ENCODE measurements at places on chromosomes 2 and 18.

DNA sequence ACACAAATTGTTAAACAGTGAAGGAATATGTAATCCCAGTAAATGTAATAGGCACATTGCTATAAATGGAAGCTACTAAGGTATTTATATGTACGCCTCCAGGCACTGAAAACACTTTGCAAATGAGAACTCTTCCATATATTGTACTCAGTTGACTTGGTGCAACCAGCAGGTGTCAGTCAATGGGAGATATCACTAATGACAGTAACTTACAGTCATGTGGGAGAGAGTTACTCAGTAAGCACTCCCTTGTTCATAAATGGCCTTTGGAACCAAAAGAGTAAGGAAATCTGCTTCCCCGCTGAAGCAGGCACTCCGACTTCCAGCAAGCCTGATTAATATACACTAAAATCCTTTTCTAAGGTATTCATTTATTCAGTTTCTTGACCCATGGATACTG, 5.9 kb downstream of the MDH1 start:
- no peak for DNase-seq
- H3K4me1 ChIP-seq, result peaks cover 22% of the 10 kb centered on the region
- no peak overlapping the region for H3K4me3 ChIP-seq
- no peak overlapping the region for H3K27ac ChIP-seq
- no peaks in the 10 kb centered on the region for H3K27me3 ChIP-seq

GRCh38 chr2:3729055-3729448, 25.7 kb downstream of the DCDC2C start:
- DNase-seq, result no peak
- H3K4me1 ChIP-seq, result no peaks in the 10 kb centered on the region
- H3K27me3 ChIP-seq, result peaks cover 7% of the 10 kb centered on the region

DNA sequence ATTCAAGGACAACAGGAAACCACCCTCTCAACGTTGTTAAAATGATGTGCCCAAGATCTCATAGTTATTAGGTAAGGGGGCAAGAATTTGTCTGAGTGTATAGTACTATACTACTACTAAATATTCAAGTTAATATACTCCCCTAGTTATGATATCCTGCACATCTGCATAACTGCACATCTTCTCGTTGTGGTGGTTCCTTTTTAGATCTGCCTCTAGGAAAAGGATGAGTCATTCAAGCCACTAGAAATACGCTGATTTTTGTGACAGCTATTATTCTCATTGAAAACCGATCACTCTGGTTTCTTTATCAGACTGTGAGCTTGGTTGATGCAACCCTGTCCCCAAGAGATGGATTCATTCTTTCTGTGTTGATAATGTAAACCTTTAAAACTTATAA, 1067.0 kb upstream of the FANCL start:
- H3K4me3 ChIP-seq, result no peak overlapping the region
- no peak for DNase-seq
- no peaks in the 10 kb centered on the region for H3K27me3 ChIP-seq

DNA sequence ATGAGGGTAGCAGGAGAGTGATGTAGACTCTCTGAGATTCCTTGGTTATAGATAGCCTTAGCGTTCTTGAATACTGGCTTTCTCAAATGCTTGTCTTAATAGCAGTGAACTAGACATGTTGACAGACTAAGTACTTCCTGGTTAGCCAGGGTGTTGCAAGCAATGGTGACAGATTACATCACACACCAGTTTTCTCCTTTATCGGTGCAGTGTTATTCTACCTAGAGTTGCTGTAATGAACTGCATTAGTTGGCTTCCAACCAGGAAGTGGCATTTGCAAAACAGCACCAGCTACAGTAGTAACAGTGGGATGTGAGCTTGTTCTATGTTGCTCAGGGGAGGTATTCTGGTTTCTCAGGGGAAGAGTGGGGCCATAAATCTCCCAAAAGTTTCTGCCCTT, 582.2 kb upstream of the DDX18 start:
- DNase-seq, result no peak
- no peaks in the 10 kb centered on the region for H3K27me3 ChIP-seq
- H3K36me3 ChIP-seq, result no peaks in the 10 kb centered on the region
- no peaks in the 10 kb centered on the region for H3K4me1 ChIP-seq
- H3K4me3 ChIP-seq, result no peak overlapping the region
- H3K27ac ChIP-seq, result no peak overlapping the region

DNA sequence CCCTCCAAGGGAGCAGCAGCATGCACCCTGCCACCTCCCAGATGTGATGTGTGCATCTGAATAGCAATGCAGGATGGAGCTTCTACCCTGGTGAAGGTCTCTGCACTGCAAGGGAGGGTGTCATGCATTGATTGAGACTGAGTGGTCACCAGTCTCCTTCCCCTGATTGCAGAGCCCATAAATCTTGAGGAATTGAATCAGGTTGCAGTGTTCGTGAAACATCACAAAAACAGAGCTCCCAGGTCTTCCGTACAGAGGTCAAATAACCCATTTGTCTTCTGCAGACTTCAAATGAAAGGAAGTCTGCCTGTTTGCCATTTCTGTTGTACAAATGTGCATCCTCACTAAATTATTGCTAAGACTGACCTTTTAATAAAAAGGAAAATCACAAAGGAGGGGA, 136.8 kb downstream of the WDSUB1 start:
- DNase-seq, result no peak
- H3K36me3 ChIP-seq, result no peaks in the 10 kb centered on the region
- H3K27me3 ChIP-seq, result peaks cover 3% of the 10 kb centered on the region
- H3K4me1 ChIP-seq, result peaks cover 40% of the 10 kb centered on the region

DNA sequence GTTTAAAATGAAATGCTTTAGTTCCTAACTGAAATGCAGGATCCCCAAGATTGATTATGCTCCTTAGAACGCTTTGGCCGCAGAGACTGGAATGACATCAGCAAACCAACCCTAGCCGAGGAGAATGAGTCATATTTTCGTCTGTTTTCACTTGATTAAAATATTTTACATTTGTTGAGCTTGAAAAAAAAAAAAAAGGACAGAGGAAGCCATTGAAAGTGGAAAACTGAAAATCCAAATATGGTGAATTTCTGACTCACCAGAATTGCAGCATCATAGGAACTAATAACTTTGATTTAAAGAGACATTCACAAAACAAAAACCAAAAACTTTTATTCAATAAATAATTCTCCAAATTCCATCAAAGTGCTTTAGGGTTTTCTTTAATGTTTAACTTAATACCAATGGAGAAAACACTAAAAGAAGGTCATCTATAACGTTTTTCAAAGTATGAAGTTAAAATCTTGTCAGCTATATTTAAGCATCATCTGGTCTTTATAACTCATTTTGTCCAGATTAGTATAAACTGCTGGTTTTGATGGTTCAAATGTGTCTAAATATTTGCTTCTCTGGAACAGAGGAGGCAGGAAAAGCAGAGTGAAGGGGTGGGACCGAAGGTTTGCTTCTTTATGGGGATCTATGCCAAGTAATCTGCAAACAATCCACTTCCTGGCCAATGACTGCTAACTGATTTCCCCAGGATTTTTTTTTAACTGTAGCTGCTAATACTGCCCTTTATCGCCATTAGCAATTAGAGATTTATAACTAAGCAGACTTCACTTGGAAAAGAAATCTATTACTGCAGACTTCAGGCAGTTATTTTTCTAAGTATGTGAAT, 30.9 kb upstream of the COL5A2 start:
- H3K36me3 ChIP-seq, result no peaks in the 10 kb centered on the region
- DNase-seq, result no peak
- no peak overlapping the region for H3K4me3 ChIP-seq

GRCh38 chr2:236512902-236513435, 56.7 kb upstream of the ACKR3 start:
- H3K27ac ChIP-seq, result no peak overlapping the region
- DNase-seq, result peak; percentile 83
- H3K27me3 ChIP-seq, result peaks cover 34% of the 10 kb centered on the region
- H3K36me3 ChIP-seq, result no peaks in the 10 kb centered on the region

GRCh38 chr2:38037325-38037724, 38.6 kb downstream of the CYP1B1 start:
- H3K27ac ChIP-seq, result no peak overlapping the region
- H3K27me3 ChIP-seq, result peaks cover 48% of the 10 kb centered on the region
- peaks cover 8% of the 10 kb centered on the region for H3K4me1 ChIP-seq
- no peak for DNase-seq
- no peak overlapping the region for H3K4me3 ChIP-seq
- no peaks in the 10 kb centered on the region for H3K36me3 ChIP-seq

DNA sequence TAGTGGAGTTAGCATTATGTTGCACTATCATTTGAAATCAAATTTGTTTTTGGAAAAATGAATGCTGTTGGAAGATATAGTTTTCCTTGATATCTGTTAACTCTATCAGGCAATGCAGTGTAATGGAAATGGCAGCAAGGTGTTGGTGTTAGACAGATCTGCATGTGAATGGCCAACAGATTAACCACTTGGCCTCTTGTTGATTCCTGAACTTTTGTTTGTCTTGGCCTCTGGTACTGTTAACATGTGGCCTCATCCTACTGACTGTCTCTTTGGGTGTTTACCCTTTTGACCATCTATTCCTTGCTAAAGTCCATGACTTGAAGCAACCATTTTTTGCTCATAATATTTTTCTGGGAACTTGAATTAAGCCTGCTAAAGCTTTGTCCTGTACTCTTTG, 110.2 kb upstream of the CDH2 start:
- no peaks in the 10 kb centered on the region for H3K36me3 ChIP-seq
- no peak overlapping the region for H3K27ac ChIP-seq
- H3K4me1 ChIP-seq, result no peaks in the 10 kb centered on the region
- DNase-seq, result no peak

- no peaks in the 10 kb centered on the region for H3K27me3 ChIP-seq
- H3K4me3 ChIP-seq, result no peak overlapping the region
- peak overlapping the region; percentile 15 for H3K27ac ChIP-seq
- H3K36me3 ChIP-seq, result peaks cover 59% of the 10 kb centered on the region
Observed at GRCh38 chr2:230205034-230205433, 14.8 kb downstream of the SP110 start.

GRCh38 chr2:199258291-199258690, 199.4 kb downstream of the SATB2 start:
- no peak for DNase-seq
- H3K4me1 ChIP-seq, result no peaks in the 10 kb centered on the region
- no peaks in the 10 kb centered on the region for H3K36me3 ChIP-seq
- peaks cover 3% of the 10 kb centered on the region for H3K27me3 ChIP-seq

- H3K4me1 ChIP-seq, result peaks cover 86% of the 10 kb centered on the region
- peaks cover 17% of the 10 kb centered on the region for H3K36me3 ChIP-seq
- H3K27me3 ChIP-seq, result no peaks in the 10 kb centered on the region
- peak overlapping the region; percentile 90 for H3K27ac ChIP-seq
- H3K4me3 ChIP-seq, result peak overlapping the region; percentile 71
- DNase-seq, result no peak
Observed at GRCh38 chr18:13610555-13611141, 115.7 kb downstream of the FAM210A start.

- no peak for DNase-seq
- peak overlapping the region; percentile 73 for H3K27ac ChIP-seq
- no peaks in the 10 kb centered on the region for H3K36me3 ChIP-seq
Observed at GRCh38 chr2:127575185-127575765, 39.8 kb downstream of the MYO7B start.

- H3K27ac ChIP-seq, result no peak overlapping the region
- no peak overlapping the region for H3K4me3 ChIP-seq
- no peaks in the 10 kb centered on the region for H3K4me1 ChIP-seq
- DNase-seq, result no peak
- peaks cover 3% of the 10 kb centered on the region for H3K27me3 ChIP-seq
Observed at GRCh38 chr2:217920879-217921603, 81.8 kb downstream of the TNS1 start.

DNA sequence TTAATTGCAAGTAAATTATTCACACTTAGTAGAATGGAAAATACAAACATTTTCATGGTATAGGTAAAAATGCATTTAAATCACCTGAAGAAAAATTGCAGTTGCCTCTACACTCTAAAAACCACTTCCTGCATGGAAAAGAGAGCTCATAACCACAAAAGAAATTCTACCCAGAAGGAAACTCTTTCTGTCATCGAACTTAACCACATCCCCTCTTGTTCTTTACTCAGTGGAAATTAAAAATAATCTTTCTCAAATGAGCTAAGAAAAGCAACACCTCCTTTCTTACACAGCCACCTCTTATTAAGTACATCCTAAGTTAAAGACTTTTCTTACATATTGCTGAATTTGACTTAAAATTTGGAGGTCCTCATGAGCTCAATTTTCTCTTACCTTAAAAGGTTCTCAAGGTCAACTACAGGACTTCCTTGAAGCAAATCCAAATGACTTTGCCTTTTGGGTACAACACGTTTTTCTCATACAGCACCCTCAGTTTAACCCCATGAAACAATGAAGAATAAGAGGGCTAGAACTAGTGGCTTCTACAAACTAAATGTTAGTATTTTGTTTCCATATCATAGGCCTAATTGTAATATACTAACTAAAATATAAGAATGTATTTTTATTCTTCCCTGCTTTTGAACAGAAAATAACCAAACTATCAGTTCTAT, 109.1 kb upstream of the CRIM1 start:
- H3K27ac ChIP-seq, result peak overlapping the region; percentile 95
- H3K4me3 ChIP-seq, result peak overlapping the region; percentile 55
- H3K4me1 ChIP-seq, result peaks cover 66% of the 10 kb centered on the region
- H3K36me3 ChIP-seq, result peaks cover 26% of the 10 kb centered on the region
- no peak for DNase-seq

DNA sequence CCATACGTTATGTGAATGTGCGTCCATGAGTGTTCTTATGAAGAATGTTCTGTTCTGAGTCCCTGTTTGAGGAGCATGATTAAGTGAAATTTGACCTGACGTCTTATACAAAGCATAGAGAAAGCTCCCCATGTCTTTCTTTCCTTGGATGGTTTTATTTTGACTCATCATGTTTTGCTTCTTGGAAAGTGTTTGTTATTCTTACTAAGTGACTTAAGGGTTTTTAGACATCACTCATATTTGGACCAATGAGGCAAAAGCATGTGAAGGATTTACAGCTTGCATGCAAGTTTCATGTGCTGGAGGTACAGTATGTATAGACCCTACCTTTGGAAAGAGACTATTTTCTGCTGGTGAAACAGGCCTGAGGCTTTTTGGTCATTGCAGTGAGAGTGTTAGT, 33.5 kb upstream of the ZEB2 start:
- no peak overlapping the region for H3K4me3 ChIP-seq
- no peaks in the 10 kb centered on the region for H3K36me3 ChIP-seq
- H3K4me1 ChIP-seq, result no peaks in the 10 kb centered on the region
- no peak for DNase-seq
- peaks cover 5% of the 10 kb centered on the region for H3K27me3 ChIP-seq

Data from activated naive CD4-positive, alpha-beta T cell treated with anti-CD3 and anti-CD28 coated beads, Interleukin-2, amount 10 ng/mL, durations not matched to agents 7 days and 5 days (primary cell).